ENCODE measurements at places on chromosomes 2 and 18.
A peak's percentile ranks its signal among the peaks of the same experiment; 100 is the strongest.

- no peak for DNase-seq
Observed at GRCh38 chr2:165112789-165113188, 91.1 kb downstream of the SCN3A start.

DNA sequence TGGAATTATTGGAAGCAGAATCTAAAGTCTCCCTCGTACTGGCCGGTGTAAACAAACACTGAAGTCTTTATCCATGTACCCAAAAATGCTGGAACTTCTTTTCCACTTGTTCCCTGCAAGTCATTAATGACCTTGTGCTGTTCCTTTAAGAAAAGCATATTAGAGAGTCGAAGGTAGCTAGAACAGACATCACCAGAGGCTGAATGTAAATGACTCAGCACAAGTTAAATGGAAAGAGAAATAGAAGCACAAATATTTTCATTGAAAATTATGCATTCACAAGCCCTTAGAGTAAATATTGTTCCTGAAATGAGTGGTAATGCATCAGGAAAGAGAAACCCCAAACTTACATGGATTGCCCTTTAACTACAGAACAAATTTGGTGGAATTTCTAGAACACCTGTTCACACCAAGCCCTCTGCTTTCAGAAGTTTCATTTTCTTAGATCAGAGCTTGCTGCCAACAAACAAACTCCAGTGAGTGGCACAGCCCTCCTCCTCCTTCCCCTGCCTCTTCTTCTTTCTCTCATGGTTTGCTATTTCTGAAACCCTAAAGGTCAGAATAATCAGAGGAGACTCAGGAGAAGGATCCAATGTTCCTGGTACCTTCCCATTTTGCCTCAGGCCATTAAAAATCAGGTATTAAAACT, 264.3 kb downstream of the TXNL1 start:
- DNase-seq: no peak

GRCh38 chr2:128594953-128595677, 276.4 kb upstream of the HS6ST1 start:
- DNase-seq: no peak

- no peak for DNase-seq
Observed at GRCh38 chr18:77131652-77132368, 773 bp downstream of the MBP start.

DNA sequence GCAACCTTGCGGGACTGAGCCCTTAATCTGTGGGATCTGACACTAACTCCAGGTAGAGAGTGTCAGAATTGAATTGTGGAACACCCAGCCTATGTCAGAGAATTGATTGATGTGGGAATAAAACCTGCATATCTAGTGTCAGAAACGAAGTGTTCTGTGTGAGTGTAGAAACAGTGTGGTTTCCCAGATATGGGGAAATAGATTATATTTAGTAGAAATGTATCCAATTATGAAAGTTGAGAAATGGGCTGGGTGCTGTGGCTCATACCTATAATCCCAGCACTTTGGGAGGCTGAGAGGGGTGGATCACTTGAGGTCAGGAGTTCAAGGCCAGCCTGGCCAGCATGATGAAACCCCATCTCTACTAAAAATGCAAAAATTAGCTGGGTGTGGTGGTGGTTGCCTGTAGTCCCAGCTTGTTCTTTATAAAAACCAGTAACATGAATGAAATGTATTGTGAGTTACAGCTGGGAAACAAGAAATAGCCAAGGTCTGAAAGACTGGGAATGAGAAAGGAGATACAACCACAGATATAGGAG, 4.3 kb upstream of the TP53I3 start:
- DNase-seq: no peak

DNA sequence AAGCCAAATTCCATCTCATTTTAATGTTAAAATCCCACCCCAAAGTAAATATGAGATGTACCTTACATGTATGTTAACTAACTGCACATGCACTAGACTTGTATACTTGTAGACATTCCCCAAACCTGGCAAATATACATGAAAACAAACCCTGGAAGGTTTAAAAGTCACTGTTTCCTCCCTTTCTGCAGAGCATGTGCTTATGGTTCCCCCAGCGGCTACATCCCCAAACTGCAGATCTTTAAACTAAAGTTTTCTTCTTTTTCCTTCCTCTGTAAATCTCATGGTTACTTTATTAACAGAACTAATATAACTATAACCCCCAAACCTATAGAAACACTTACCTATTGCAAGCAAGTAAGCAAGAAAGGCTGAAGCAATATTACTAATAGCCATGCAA, 731.5 kb downstream of the LRP1B start:
- no peak for DNase-seq

DNA sequence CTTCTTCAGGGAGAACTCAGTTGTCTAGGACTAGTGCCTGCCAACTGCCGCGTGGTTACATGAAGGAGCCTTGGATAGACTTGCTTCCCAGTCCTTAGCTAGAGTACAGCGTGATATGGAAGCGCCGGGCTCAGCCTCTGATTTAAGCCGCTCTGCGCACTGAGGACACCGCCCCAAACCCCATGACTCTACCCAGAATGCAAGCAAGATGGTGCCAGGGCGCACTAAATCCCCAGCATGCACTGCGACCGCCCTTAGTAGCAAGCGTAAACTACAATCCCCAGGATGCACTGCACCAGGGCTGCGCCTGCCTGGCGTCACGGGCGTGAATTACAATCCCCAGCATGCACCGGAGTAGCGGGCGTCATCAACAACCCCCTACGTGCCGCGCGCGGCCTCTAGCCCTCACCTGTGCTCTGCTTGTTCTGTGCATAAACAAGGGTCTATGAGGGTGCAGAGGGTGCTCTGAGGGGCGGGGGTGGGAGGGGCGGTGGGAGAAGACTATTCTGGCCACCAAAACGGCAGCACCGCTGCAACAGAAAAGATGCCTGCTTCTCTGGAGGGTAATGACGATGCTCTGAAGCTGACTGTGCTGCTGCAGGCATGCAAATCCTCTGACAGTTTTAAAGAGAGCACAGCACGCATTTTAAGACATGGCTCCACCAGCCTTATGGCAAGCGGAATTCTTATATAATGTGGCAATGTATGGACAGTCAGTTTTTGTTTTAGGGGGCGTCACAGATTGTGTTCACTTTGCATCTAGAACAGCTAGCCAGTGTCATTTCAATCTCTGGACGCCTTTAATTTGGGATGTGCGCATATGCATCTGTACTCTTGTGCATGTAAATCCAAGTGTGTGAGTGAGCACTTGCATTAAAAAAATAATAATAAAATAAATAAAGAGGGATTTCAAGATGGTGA, 282.5 kb upstream of the MYT1L start:
- peak; percentile 54 for DNase-seq
